Frontal cortex (tissue), 4 donors: ENCODE measurements at places on chromosomes 6 and 20.

DNA sequence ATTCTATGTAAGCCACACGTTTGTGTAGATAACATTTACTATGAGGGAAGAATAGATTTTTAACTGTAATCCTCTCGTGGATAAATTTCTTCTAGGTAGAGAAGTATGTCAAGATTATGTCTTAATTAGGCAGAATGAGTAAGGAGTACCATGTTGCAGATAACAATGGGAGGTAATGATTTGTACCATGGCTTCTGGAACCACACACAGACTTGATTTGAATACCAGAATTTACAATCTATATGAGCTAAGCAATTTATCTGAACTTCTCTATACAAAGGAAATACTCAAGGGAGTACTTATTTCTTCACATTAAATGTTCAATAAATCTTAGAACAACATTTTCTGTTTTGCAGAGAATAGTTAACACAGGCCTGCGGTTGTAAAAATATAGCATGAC, 51.5 kb downstream of the RPS12 start:
- DNase-seq = no peak

- no peak for DNase-seq
Observed at GRCh38 chr6:148324297-148324985, 18.2 kb upstream of the SASH1 start.

GRCh38 chr20:2164966-2165365, 63.3 kb downstream of the STK35 start:
- no peak for DNase-seq

GRCh38 chr20:61647702-61648101, 395.6 kb downstream of the CDH4 start:
- no peak for DNase-seq

- no peak for DNase-seq
Observed at GRCh38 chr20:10558635-10559187, 115.1 kb downstream of the JAG1 start.

DNA sequence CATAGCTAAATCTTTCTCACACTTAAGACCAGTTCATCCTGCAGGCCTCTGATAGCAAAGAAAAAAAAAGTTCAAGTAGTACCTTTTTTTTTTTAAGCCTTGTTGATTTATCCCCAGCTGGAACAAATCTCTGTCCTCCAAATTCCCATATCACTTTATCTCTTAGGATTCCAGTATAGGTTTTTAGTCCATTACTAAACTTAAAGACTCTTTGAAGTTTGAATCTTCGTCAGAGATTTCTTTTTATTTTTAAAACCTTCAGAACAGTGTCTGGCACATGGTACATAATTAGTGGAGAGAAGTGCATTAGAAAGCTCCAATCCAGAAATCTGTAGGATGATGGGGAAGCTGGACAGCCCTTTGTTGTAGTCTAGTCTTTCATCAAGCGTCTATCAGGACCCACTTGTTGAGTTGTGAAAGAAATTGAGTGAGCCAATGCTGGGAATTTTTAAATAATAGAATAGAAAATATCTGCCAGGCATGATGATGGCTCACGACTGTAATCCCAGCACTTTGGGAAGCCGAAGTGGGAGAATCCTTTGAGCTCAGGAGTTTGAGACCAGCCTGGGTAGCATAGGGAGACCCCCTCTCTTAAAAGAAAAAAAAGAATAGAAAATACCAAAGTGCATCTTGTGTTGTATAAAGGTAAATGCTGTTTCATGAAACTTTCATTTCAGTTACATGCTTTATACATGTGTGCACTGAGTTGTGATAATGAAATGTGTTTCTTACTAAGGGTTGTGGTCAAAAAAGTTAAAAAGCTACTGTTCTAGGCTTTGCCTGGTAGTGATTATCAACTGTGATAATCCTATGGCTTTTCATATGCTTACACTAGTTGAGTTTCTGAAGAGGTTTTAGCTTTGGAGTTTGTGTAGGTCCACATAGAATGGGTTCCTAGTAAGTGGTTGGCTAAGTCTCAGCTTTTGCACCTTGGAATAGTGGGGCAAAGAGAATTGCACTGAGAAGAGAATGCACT, 3.2 kb downstream of the NFYA start:
- no peak for DNase-seq

GRCh38 chr20:12180107-12180661, 262.5 kb downstream of the BTBD3 start:
- no peak for DNase-seq
